NCI-H187 treated with DMSO at 0.1 percent for 48 hours (cell line): ENCODE measurements at places on chromosomes 2 and 18.

DNA sequence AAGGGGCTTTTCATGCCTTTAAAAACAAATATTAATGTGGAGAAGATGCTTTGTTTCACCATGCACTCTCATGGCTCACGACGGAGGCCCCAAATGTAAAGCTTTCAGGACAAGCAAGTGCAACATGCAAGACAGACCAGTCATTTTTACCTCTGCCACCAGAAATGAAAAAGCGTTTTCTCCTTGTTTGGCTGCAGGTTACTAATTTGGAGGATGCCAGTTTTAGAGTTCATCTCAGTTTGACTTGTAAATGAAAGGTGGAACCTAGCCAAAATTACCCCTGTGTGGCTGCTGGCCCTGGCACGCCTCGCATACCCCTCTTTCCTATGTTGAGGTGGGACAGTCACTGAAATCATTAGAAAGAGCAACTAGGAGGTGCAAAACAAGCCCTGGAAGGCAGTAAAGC is 138.6 kb downstream of the BCL2 start:
- no peak for DNase-seq

DNA sequence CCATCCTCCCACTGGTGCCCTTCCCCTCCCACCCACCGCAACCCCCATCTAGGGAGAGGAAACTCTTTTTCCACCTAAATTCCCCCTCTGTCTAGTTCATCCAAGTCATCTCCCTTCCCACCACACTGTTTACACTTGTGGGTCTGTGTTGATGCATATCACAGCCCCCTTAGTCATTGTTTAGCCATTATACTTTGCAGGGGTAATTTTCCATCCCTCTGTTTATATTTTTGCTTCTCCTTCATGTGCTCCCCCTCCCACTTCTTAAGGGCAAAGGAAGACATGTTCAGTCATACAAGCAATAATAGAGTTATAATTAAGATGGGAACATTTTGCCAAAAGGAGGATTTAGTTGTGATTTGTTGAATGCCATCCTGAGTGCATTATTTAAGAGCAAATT is 187.8 kb upstream of the TNP1 start:
- DNase-seq: no peak

- no peak for DNase-seq
Observed at GRCh38 chr18:34223893-34224422, 755 bp downstream of the NOL4 start.

GRCh38 chr18:332721-333510 is 65.1 kb upstream of the THOC1 start:
- DNase-seq: no peak

DNA sequence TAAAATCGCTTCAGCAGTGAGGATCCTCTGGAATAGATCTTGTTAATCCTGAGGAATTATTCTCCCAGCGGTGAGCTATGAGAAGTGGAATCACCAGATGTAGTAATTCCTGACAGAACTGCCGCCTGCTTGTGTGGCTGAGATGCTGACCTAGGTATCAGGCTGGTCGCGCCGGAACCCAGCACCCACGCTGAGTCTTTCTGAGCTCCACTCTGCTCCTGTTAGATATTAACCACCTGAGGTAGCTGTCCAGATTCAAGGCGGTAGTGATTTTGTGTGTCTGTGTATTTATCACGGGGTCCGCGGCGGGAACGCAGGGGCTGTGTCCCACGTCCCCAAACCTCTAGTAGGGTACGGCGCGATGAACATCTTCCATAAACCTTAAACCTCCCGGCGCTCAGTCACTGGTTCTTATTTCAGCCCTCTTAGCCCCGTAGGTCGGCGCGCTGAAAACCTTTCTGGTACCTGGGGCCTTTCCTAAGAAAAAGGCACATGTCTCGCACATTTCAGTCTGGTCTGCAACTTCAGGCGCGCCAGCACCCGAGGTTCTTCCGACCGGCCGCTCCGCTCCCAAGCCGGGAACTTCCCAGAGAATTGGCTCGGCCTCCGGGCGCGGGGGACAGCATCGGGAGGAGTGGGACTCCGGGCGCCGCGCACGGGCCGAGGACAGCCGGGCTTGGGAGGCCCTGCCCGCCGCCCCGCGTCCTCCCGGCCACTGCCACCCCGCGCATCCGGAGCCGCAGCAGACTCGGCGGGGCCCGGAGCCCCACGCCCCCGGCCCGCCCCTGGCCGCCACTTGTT is 542 bp upstream of the CNNM3 start:
- no peak for DNase-seq

DNA sequence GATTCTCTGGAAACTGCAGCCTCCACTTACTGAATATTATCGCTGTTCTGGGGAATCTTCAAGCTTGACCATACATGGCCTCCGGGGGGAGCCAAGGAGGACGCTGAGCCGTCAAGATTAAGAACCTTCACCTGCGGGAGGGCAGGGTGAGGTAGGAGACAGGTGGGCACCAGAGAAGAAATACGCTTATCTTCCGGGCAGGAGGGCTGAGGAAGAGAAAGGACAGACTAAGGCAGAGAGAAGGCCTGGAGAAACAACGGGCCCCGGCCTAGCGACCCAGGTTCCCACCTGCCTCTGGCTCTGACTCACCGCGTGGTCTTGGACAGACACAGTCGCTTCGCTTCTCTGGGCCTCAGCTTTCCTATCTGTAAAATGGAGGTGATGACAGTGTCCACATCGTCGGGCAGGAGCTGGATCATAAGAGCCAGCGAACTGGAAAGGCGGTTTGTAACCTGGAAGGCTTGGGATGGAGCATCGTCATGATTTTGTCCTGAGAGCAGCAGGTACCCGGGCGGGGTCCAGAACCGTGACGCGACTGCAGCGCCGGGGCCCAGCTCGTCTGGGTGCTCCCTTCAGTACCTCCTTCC is 659 bp downstream of the ZNF142 start:
- DNase-seq: no peak

DNA sequence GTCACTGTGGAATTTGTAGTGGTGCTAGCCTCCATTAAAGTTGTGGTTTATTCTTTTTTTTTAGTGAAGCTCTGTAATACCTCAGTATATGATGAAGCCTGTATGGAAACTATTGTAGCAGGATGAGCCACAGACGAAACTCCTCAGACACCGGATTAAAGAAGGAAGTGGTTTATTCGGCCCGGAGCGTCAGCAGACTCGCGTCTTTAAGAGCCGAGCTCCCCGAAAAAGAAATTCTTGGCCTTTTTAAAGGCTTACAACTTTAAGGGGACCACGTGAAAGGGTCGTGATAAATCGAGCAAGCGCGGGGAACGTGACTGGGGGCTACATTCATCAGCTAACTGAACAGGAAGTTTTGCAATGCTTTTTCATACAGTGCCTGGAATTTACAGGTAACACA is 8.1 kb upstream of the CCL20 start:
- no peak for DNase-seq

GRCh38 chr18:60883587-60883986 is 449.6 kb upstream of the CDH20 start:
- DNase-seq: no peak

DNA sequence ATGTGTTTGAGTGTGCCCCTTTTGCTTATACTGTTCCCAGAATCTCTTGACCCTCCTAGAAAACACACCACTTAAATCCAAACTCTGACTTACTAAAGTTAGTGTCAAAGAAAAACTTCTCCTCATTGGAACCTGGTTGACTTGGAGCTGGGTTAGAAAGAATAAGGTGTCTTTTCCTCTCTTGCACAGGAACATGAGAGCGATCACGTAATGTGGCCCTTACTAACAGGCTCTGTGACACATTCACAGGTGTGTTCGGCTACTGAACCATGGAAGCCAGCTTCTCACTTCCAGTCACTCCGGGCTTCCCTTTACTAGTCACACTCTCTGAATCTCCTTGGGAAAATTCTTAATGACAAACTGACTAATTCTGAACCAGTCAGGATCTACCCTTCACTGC is 5.4 kb upstream of the POU3F3 start:
- no peak for DNase-seq

GRCh38 chr2:233832869-233833311 is 21.4 kb downstream of the HJURP start:
- DNase-seq: no peak

- no peak for DNase-seq
Observed at GRCh38 chr2:2038746-2039530, 292.1 kb downstream of the MYT1L start.

DNA sequence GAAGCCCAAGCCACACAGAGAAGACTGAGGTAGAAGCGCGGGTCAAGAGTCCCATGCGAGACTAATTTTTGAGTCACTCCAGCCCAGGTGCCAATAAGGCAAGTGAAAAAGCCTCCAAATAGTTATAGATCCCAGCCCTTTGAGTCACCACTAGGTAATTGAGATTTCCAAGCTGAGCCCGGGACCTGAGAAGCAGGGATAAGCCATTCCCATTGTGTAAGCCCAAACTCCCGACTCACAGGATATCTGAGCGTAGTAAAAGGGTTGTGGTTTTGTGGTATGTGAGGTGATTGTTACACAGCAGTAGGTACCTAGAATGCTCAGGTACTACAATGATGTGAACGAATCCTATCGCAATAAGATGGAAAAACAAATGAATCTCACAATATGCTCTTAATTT is 560.7 kb downstream of the DSC3 start:
- no peak for DNase-seq

GRCh38 chr2:228516019-228516418 is 334.5 kb upstream of the SPHKAP start:
- no peak for DNase-seq

DNA sequence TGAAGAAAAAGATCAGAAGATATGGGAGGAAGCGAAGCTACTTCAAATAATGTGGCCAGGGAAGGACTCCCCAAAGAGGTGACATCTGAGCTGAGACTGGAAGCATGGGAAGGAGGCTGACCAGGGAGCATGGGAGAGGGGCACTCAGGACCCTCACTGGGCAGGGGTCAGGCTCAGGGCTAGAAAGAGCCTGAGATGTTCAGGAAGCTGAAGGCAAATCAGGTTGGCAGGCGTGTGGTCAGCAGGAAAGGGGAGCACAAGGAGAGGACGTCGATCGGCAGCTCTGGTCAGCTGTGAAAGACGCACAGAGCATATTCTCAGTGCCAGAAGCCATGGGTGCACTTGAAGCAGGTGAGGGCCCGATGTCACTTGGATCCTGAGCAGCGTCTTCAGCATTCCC is 38.2 kb upstream of the KLHL29 start:
- DNase-seq: no peak

- DNase-seq: no peak
Observed at GRCh38 chr2:9693646-9694045, 62.8 kb upstream of the YWHAQ start.

GRCh38 chr18:23311351-23312121 is 141.6 kb upstream of the RIOK3 start:
- DNase-seq: no peak

GRCh38 chr2:148021059-148021861 is at the start of gene MBD5:
TSS of gene MBD5 (plus strand) at chr2:148021091.
- DNase-seq: no peak

DNA sequence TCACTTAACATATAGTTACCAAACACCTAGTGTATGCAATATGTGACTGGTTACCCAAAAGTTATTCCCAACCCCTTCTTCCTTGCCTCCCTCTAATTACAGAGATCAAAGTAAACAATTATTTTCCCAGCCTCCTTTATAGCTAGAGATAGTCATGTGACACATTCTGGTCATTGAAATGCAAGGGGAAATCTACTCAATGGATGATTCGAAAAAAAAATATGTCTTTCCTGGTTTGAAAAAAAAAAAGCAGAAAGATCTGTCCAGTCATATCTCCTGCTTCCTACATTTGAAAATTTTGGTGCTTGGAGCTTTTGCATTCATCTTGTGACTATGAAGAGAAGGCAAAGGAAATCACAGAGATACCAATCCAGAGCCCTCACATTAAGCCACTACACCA is 27.6 kb upstream of the UGP2 start:
- DNase-seq: no peak

GRCh38 chr2:157593411-157593810 is 35.3 kb downstream of the ACVR1C start:
- no peak for DNase-seq

DNA sequence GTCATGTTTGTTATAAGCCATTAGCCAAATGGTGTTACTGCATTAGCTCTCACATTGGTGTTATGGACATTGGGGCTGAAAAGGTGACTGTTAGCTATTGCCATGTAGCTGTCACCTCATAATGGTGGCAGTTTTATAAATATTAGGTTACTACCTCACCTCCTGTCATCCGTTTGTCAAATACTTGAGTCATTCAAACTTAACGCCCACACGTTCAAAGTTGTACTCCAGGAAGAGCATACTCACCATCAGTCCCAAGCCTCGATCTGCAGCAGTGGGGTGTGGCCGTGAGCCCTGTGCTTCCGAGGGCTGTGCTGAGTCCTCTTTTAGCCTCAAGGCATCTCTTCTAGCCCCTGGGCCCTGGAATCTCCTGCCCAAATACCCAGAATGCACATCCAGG is 87.3 kb downstream of the PDK1 start:
- no peak for DNase-seq

DNA sequence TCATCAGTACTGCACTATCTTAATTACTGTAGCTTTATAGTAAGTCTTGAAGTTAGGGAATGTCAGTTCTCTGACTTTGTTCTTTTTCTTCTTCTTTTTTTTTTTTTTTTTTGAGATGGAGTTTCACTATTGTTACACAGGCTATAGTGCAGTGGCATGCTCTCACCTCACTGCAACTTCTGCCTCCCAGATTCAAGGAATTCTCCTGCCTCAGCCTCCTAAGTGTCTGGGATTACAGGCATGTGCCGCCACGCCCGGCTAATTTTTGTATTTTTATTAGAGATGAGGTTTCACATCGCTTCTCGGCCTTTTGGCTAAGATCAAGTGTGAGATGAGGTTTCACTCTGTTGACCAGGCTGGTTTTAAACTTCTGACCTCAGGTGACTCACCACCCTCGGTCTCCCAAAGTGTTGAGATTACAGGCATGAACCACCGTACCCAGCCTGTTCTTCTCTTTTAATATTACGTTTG is 41.9 kb upstream of the TANC1 start:
- no peak for DNase-seq
